ENCODE measurements at places on chromosomes 4 and X.

GRCh38 chrX:72114807-72115206, 16.9 kb downstream of the RTL5 start:
- DNase-seq, result no peak

DNA sequence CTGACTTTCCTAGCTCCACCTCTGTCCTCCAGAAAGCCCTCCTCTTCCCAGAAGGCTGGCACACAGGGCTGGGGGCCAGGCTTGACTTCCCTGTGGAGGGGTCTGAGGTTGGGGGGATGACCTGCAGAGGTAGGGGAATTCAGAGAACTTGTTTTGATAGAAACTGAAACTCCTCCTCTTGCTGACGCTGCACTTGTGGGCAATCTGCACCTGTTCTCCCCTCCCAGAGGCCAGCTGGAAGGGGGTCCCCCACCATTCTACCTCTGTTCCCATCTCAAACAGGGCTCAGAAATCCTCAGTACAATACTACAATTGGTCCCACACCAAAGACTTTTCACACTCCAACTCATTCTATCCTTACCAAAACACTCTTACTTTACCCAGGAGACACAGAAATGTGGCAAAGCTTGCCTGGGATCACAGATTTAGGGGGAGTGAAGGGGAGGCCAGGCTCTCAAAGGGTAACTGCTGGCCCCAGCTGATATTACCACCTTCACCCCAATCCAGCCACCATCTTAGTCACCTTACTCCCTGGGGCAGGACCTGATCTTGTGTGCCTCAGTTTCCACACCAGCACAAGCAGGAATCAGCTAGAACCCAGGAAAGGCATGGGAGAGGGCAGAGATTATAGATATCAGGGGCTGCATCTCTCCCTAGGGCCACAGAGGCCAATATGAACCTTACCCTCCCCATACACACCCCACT, 18.5 kb downstream of the OTUD5 start:
- no peak for DNase-seq

DNA sequence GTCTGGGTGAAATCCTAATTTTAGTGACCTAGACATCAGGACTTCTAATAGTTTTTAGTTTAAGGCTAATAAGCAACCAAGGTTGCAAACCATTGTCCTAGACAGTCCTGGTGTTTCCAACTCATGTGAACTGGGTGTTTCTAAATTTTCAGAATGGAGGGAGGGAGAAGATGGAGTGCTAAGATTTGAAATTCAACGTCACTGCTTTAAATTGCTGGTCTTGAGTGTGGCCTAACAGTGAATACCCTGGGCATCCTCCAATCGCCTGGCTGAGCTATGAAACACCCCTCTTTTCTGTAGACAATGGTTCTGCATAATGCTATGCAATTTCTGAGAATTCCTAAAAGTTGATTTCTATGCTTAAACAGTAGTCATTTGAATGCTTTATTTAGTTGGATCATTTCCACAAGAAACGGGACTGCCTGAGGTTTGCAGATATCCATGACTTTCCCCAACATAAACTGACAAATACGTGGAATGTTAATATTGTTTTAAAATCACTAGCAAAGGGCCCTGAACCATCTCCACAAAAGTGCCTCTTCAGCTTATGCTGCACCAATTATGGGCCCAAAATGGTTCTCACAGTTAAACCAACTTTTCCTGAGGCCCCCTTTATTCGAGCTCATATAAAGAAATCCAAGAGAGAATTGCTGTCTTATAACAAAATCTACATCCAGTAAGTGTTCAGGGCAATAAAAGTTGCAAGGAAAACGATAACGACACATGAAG, 1.1 kb downstream of the FBXL5 start:
- DNase-seq, result no peak

DNA sequence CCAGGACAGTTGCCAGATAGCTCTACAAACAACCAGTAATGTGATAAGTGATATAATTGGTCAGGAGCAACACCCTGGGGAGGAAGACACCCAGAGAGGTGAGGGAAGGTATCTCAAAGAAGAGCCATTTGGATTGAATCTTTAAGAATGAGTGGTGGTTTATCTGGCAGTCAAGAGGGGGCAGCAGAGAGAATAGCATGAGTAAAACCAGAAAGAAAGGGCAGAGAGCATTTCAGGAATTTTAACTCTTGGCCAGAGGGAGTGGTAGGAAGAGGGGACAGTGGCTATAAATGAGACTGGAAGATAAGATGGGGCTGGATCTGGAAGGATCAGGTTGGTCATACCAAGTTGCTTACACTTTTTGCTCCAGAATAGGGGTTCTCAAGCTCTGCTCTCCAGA, 5.9 kb upstream of the SEPTIN6 start:
- no peak for DNase-seq

GRCh38 chr4:128525992-128526630, 238.5 kb upstream of the PGRMC2 start:
- no peak for DNase-seq

DNA sequence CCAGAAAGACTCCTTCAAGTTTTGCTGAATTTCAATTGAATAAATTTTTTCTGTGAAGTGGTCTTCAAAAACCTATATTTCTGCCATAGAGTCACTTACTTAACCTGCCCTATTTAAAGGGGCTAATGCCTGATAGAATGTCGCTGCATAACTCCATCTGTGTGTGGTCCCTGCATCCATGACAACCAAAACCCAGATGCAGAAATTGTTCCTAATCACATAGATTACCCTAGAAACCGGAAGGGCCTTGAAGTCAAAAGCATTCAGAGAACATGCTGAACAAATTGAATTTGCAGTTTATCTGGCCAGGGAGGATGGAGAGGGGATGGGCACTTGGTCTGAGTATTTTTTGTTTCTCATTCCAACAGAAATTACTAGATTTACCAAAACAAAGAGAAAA, 1.5 kb upstream of the PARM1 start:
- DNase-seq, result no peak

- no peak for DNase-seq
Observed at GRCh38 chrX:136221851-136222513, 29.2 kb downstream of the MAP7D3 start.

GRCh38 chr4:141543706-141544105, 92.7 kb upstream of the IL15 start:
- DNase-seq, result no peak

DNA sequence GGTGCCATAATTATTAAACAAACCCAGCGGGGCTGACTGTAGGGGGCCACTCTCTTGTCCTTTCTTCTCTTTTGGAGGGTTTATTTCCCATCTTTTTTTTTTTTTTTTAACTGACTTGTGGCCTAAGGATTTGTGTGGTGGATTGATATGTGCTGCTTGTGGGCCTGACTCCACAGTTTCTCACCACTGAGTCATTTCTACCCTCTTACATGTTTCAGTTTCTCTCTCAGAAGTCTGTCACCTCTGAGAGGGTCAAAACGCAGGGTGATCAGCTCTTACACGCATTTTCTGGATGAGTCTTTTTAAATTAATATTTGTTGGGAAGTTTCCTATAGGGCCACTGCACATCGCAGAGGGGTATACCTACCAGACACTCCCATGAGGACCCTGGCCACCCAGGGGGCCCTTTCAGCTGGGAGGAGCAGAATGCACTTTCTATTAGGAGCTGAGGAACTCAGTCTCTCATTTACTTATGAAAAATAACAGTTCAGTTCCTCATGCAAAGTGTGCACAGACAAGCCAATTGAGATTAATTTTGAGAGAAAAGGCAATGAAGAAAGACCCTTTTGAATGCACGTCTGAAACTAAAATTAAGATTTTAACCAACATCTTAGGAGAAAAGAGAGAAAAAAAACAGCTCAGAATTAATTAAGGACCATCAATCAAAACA, 407.9 kb downstream of the TECRL start:
- DNase-seq, result no peak

DNA sequence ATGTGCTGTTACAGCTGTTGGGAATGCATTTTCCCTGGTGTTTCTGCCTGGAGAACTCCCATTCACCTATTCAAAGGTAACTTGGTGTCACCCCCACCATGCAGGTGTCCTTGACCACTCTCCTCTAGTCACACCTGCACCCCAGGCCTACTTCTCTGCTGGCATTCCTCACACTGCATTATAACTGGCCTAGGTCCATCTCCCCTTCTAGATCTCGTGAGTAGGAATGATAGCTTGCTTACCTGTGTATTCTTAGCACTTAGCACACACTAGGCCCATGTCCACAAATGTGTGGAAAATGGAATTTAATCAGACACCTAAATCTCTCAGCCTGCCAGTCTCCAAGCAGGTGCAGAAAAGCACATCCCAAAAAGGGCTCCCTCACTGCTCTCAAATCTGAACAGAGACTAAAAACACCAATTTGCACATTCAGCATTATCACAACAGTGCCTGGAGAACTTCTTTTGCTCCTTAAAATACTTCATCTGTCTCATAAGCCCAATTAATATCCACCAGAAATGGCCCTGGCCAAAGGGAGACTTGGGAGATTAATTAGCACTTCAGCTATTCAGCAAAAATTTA, 18.3 kb downstream of the SCD5 start:
- no peak for DNase-seq

DNA sequence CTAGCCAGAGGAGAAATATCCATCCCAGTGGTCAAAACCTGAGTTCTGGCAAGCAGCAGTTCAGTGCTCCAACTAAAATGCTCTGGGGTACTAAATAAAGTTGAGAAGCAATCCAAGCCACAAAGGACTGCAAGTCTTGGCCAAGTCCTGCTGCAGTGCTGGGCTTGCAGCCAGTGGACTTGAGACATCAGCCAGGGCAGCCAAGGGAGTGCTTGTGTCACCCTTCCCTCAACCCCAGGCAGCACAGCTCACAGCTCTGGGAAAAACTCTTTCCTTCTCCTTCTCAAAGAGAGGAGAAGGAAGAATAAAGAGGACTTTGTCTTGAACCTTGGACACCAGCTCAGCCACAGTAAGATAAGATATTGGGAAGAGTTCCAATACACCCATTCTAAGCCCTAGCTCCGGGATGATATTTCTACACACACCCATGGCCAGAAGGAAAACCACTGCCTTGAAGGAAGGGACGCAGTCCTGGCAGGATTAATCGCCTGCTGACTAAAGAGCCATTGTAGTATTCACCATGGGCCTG, 99.8 kb downstream of the PTCHD1 start:
- DNase-seq, result no peak

All from stimulated activated CD8-positive, alpha-beta memory T cell treated with anti-CD3 and anti-CD28 coated beads, Interleukin-4, amount 100 ng/mL, for 4 hours (primary cell).